CD4-positive, alpha-beta T cell treated with Interleukin-4 for 1 hour (primary cell): ENCODE measurements at places on chromosomes 5 and 9.
A peak's percentile ranks its signal among the peaks of the same experiment; 100 is the strongest.

- no peak for DNase-seq
Measured at GRCh38 chr5:128513806-128514205, 24.2 kb downstream of the FBN2 start.

- DNase-seq: peak; percentile 19
Measured at GRCh38 chr5:159427180-159428012, 97.1 kb upstream of the IL12B start.

- peak; percentile 23 for DNase-seq
Measured at GRCh38 chr9:21559402-21560280, 77.5 kb upstream of the IFNE start.

GRCh38 chr5:41122459-41122858 lies 51.3 kb upstream of the MROH2B start:
- no peak for DNase-seq
